ENCODE measurements at places on chromosomes 16 and 17. TPM values are rescaled to one million over a fixed set of nuclear protein-coding genes. Genes with fewer than 3 reads are reported as not detected.

- DNase-seq, result peak; percentile 87
Observed at GRCh38 chr16:89201439-89202377, 1.4 kb upstream of the SLC22A31 start.

DNA sequence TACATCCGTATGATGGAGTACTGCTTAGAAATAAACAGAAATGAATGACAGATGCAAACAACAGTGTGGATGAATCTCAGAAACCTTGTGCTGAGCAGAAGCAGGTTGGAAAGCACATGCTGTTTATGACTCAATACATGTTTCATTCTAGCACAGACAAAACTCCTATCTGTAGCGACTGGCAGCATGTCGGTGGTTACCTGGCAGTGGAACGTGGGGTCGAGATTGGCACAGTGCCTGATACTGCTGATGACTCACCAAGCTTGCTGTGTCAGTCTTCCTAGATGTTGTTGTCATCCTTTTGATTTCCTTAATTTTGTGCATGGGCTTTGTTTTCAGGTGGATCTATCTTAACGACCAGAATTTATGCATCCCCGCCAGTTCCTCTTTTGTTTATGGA, 62.1 kb downstream of the GAN start:
- DNase-seq, result no peak

The NEURL4 gene
- 22.5 TPM for total RNA-seq

- no peak for DNase-seq
Observed at GRCh38 chr17:48565022-48565554, 13.1 kb downstream of the HOXB4 start.

The CA7 gene
- not detected for total RNA-seq

The TPPP3 gene
- total RNA-seq, result 135 TPM

DNA sequence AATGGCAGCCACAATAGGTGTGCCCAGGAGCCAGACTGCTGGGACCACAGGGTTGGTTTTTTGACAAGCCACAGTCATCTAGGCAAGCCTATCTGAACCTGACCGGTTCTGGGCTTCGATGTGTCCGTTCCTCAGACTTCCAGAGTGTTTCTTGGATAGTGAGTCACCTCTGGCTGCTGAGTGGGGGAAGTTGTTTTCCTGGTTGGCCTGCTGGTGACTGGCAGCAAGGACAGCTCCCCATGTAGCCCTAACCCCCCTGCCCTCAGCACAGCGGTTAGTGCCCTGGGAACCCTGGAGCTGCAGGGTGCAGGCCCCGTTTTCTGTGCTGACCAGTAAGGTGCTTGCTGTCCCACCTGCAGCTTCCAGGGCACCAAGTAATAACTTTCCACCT, 65.5 kb downstream of the PLD6 start:
- no peak for DNase-seq

DNA sequence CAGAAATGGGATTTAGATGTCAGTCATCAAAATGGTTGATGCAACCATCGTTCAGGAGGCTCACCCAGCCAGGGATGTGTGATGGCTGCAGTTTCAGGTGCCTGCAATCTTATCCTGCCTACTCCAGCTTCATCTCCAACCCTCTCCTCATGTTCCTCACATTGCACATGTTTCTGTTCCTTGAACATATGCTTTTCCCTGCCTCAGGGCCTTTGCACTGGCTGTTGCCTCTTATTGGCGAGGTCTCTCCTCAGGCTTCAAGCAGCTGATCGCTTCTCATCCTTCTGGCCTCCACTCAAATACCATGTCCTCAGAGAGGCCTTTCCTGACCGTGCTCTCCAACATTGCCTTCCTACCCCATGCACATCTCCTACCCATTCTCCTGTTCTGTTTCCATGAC, 24.6 kb downstream of the ARSG start:
- no peak for DNase-seq

DNA sequence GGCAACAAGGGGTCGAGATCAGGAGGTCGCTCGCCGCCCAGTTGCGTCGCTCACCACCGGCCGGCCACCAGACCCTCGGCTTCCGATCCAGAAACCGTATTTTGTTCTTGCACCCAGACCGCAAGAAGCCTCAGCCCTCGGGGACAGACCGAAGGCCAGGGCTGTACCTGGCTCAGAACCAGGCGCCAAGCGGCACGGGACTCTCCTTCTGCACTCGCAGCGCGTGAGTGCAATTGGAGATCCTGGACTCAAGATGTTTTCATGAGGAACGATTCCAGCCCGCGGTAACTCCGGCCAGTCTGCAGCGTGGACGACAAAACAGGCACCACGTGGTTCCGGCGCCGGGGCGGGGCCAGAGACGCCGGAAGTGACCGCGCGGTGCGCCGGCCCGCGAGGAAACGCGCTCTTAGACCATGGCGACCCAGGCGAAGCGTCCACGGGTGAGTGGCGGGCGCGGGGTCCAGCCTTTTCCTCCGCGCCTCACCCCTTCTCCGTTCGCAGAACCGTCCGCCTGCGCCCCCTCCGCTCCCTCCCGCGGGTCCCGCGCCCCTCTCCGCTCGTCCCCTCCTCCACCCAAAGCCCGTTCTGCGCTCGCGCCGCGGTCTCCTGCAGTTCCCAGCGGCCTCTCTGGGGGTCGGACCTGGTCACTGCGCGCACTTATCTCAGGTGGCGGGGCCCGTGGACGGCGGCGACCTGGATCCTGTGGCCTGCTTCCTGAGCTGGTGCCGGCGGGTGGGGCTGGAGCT, at the start of gene SETD6:
Gene SETD6 (plus strand): TSS at position 393 of the 746 bp plus-strand sequence. CDS start 21 bp downstream, at position 414.
- DNase-seq, result peak; percentile 94

GRCh38 chr16:28103516-28104170, 40.1 kb upstream of the GSG1L start:
- DNase-seq, result no peak

DNA sequence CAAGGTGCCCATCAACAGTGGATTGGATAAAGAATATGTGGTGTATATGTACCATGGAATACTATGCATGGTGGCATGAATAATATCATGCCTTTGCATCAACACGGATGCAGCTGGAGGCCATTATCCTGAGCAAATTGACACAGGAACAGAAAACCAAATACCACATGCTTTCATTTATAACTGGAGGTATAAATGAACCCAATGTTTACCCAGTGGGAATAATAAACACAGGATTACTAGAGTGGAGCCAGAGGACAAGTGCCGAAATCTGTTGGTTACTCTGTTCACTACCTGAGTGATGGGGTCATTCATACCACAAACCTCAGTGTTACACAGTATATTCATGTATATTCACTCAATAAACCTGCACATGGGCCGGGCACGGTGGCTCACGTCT, 125.2 kb downstream of the CDH11 start:
- DNase-seq, result no peak

GRCh38 chr17:43360739-43361505, 37.9 kb upstream of the ARL4D start:
- peak; percentile 98 for DNase-seq

DNA sequence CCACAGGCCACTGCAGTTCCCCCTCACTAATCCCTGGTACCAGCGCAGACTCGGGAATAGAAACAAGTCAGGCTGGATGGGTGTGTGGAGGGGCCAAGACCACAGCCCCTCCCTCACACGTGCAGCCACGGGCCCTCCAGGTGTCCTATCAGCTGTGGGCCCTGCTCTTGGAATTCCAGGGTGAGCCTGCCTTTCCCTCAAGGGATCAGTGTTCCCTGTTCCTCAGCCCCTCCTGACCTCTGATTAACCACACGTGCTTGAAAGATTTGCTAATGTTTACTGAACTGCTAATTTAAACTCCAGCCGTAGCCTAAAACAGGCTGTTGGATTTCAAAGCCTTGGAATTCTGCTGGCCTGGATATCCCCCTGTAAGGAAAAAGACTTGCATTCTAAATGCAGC, 146.4 kb downstream of the SOCS1 start:
- DNase-seq, result peak; percentile 50

The MT1B gene
- not detected for total RNA-seq

- no peak for DNase-seq
Observed at GRCh38 chr16:57897053-57897784, 73.7 kb downstream of the CNGB1 start.

DNA sequence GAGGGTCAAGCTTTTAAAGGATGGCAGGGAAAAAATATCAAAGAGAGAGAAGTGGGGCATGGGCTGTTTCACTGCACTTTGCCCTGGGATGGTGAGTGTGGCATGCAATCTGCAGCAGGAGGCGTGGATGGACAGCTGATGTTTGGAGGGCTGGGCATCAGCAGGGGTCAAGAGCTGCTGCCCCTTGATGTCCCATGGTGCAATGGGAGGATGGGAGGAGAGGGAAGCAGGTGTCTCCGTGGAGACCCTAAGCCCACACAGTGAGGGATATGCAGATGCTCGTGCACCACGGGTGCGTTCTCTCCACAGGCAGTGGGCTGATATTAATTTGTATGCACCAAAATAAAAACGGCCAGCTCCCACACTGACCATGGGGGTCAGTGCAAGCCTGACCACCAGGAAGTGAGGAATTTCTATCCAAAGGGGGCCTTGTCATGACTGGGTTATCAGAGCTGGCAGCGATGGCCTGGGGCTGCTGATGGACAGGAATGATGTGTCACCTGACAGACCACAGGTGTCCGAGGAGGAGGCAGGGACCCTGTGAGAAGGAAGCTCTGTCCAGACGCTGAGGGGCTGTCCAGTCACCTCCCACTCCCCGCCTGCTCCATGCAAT, 183.6 kb downstream of the IRF8 start:
- DNase-seq, result no peak

The MATCAP1 gene
- total RNA-seq, result 14.1 TPM

GRCh38 chr17:80212109-80212508, 8.0 kb downstream of the SGSH start:
- no peak for DNase-seq

DNA sequence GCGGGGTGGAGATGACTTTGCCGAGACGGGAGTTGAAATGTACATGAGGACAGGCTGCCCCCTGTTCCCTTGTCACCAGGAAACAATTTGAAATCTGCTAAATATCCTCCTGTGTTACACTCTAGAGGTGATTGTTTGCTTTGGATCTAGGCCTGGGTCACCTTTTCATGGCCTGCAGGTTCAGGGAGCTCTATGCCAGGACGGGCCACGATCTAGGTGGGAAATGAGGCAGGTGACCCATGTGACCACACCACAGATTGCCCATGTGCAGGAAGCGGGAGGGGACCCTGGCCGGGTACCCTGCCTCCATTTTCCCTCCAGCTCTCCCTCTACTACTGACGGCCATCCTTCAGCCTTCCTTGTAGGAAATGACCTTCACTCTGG, 43.4 kb downstream of the MEAK7 start:
- no peak for DNase-seq

The SSH2 gene
- 32.1 TPM for total RNA-seq

GRCh38 chr17:46108550-46109110, 84.6 kb downstream of the KANSL1 start:
- DNase-seq, result no peak

The UBE2Z gene
- 46.8 TPM for total RNA-seq

DNA sequence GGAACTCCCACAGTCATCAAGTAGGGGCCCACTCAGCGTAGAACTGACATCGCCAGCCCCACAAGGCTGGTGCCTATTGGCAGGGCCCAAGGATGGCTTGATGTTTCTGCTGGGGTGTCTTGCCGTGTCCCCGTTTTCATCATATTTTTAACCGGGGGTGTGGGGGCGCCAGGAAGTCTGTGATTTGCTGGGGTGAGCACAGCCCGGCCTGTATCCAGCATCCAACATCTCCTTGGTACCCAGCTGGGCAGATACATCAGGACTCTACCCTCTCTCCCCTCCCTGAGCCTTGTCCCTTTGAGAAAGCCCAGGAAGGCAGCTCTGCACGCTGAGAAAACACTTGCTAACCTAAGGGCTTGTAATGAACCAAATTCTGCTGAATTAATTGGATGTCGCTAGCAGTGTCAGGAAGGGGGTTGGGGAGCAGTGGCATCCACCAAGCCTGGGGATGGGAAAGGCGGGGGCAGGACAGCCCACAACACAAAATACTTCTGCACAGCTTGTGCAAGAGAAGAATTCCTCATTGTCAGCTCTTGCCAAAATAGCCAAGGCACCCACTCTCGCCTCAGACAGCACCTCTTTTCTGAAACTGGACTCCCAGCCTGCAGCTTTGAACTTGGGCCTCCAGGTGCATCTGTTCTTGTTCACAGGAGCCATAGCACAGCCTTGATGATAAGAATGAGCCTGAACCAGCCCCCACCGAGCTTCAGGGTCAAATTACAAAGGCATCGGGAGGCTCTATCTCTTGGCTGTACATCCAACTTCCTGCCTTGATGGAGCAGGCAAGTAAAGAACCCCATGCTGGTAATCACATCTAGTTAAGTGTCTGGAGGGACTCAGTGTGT, 63.7 kb upstream of the LYRM9 start:
- DNase-seq, result no peak

- DNase-seq, result peak; percentile 38
Observed at GRCh38 chr16:13913374-13914292, 6.3 kb upstream of the ERCC4 start.

The PABPN1L gene
- total RNA-seq, result not detected

The STAT3 gene
- 158 TPM for total RNA-seq

The NAGS gene
- 0.41 TPM for total RNA-seq

The NECAB2 gene
- not detected for total RNA-seq

The ST6GALNAC2 gene
- 11.7 TPM for total RNA-seq

The CHST5 gene
- not detected for total RNA-seq

Data from tongue (tissue), 3 donors.